AG04450 (cell line): ENCODE measurements at places on chromosomes 7 and 10.

- DNase-seq: no peak
Observed at GRCh38 chr10:73060173-73060572, 36.5 kb downstream of the P4HA1 start.

- no peak for DNase-seq
Observed at GRCh38 chr10:7135188-7135587, 275.6 kb downstream of the SFMBT2 start.

DNA sequence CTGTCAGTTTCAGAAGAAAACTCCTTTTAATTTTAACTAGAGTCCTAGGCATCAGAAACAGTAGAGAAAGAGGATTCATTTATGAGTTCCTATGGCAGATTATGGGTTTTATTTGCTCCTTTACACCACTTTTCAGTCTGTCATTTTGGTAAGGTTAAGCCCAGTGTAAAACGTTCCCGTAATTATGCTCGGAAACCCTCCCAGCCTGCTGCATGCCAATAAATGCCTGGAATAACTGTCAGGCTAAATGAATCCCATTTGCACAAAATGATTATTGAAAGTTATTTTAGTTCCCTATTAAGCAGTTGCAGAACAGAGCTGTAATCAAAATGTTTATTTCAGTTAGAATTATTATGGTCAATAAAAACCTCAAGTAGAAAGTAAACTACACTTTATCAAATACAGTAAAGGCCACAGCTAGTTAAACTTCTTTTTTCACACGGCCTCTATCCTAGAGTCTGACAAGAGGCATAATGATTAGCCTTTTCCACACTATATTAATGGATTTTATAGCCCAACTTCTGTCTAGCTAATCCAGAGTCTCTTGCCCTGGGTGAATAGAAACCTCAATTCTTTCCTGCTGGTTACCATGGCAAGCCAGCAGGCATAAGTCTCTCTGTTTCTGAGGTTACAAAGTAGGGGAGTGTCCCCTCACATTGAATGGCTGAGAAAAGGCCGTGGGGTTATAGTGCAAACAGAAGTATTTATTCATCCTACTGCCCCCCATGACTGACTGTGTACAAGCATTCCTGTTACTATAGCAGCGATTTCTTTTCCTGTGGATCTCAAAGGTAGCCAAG lies 80.8 kb upstream of the NPVF start:
- no peak for DNase-seq

DNA sequence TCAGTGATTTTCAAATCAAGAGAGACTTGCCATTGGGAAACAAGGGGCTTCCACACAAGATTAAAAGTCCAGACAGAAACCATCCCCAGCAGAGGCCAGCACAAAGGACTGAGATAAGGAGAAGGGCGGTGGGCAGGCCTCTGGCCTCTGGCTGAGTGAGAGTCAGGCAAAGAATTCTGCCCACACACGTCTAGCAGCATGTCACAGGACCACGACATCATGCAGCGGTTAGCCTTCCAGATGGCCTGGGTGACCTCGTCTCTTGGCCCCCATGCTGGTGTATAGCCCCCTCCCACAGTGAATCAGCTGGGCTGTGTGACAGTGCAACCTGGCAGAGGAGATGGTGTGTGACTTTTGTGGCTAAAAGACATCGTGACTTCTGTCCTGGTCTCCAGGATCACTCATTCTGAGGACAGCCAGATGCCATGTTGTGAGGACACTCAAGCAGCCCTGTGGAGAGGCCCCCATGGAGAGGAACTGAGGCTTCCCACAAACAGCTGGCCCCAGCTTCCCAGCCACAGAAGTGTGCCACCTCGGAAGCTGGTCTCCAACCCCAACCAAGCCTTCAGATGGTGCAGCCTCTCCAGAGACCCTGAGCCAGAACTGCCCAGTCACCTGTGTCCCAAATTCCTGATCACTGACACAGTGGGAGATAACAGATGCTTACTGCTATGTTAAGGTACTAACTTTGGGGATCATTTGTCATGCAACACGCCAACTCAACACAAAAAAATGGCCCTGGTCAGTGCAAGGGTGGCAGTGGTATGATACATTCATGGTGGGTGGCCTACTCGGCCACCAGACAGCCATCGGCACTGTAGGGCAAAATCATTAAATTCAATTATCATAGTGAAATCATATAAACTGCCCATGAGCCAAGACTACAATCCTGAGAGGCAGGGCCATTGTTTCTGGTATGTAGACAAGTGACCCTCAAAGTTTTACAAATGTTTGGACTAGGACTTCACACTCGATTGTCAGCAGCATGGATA lies 73.2 kb downstream of the TNS3 start:
- no peak for DNase-seq

GRCh38 chr10:43214071-43214955 lies 52.6 kb downstream of the RASGEF1A start:
- DNase-seq: no peak

GRCh38 chr7:2870471-2870931 lies 26.4 kb upstream of the GNA12 start:
- DNase-seq: no peak

- peak; percentile 6 for DNase-seq
Observed at GRCh38 chr10:115417585-115418265, 324.6 kb downstream of the ATRNL1 start.

DNA sequence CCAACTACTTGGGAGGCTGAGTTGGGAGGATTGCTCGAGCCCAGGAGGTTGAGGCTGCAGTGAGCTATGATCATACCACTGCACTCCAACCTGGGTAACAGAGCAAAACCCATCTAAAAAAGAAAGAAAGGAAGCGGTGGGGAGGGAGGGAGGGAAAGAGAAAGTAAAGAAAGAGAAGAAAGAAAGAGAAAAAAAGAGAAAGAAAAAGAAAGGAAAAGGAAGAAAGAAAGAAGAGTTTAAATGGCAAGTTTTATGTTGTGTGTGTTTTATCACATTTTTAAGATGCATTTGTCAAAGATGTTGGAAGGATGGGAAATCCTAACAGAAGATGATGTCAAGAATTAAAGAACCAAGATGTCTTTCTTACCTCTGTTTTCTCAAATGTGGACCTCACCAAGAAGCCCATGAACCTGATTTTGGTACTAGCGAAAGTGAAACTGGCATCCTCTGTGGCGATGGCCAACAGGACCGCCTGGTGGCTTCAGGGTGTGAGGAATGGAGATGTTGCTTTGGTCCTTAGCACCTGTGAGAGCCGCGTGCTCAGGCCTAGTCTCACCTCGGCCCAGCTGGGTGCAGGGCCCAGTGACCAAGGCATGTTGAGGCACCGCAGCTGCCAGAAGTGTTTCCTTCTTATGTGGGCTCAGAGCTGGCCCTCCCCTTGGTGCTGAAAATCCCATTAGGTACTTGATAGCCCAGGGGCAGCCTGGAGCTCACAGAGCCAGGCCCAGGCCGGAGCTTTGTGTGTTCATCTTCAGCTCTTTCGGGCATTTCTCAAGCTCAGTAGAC lies 9.8 kb downstream of the UCMA start:
- DNase-seq: no peak

DNA sequence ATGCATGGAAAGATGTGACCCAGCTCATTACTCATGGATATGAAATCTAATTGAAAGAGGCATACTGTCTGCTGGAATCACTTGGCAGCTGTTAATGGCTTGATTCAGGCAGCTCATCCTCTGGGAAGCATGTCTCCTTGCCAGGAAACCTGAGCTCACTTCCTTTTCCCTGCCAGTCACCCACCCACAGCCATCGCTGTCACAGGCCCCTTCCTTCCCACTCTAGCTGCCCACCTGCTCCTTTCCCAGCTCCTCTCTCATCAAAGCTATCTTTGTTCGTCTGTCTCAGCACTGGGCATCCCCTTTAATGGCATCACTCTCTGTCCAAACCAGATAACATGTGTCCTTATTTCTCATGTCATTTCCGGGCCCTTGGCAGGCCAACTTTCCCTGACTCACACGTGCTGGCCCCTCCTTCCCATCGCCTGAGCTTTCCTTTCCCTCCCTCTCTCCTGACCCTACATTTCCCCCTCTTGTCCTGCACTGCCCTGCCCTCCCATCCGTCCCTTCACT lies 721.9 kb downstream of the TNS3 start:
- DNase-seq: no peak

DNA sequence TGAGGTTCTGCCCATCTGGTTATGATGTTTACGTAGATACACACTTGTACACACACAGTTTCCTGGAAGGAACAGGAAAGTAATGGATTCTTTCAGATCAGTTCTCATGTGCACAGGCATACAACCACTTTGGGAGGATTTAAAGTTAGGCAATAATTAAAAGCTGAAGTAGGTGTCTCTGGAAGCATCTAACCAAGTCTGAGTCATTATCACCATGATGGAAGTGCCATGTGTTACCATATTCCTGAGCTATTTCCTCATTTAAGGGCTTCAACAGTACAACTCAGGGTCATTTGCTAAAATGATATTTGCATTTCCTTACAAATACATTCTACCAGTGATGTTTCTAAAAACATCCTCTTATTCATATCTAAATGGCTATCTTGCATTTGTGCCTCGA lies 41.4 kb upstream of the BET1 start:
- no peak for DNase-seq

GRCh38 chr10:106179430-106179829 lies 985.1 kb downstream of the SORCS1 start:
- no peak for DNase-seq

GRCh38 chr10:24006741-24007140 lies 202.2 kb upstream of the KIAA1217 start:
- no peak for DNase-seq

DNA sequence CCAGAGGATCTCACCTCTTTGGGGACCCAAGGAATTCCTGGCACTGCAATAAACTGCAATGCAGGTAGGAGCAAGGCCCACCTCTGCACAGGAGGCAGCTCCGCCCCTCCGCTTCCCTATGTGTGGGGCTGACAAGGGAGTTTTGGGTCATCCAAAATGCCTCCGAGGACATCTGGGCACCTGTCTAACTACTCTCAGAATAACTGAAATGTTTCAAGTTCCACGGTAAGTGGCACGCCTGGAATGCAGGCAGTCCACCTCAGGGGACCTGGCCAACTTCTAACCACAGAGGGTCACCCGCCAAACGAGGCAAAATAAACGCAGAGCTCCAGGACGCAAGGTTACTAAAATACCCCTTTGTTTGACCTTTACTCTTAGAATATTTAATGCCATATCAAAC lies 102.5 kb downstream of the FGFR2 start:
- no peak for DNase-seq

GRCh38 chr10:63197344-63198092 lies 64.4 kb downstream of the NRBF2 start:
- peak; percentile 80 for DNase-seq

GRCh38 chr7:18866359-18867036 lies 250.9 kb downstream of the TWIST1 start:
- peak; percentile 98 for DNase-seq

- peak; percentile 16 for DNase-seq
Observed at GRCh38 chr7:16114633-16115032, 306.7 kb downstream of the CRPPA start.

- DNase-seq: no peak
Observed at GRCh38 chr7:104296900-104297299, 31.5 kb upstream of the LHFPL3 start.

DNA sequence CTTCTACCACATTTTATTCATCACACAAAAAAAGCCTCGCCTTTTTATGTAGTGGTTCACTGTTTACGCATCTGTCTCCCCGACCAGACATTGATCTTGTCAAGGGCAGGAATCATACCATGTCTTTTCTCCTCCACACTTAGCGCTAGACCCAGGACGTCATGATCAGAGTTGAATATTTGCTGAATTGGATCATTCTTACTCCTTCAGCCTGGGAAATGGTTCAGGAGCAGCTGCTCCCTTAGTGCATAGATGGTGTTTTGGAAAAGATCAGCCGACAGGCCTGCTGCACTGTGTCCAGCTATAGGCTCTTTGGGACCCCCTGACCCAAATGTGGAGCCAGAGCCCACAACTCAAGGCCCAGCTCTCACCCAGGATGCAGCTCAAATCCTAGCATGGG lies 249.1 kb upstream of the TMEM72 start:
- DNase-seq: no peak

DNA sequence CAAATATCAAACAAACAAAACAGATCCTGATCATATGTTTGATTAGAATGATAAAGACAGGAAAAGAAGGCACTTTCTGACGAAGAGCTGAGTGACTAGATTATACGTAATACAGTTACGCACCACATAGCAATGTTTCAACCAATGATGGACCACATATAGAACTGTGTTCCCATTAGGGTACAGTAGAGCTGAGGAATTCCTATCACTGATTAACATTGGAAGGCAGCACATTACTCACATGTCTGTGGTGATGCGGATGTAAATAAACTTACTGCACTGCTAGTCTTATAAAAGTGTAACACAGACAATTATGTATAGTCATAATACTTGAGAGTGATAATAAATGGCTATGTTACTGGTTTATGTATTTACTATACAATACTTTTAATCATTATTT lies 98.3 kb downstream of the PTN start:
- DNase-seq: no peak

GRCh38 chr10:4663162-4663992 lies 162.6 kb upstream of the AKR1E2 start:
- DNase-seq: peak; percentile 96

DNA sequence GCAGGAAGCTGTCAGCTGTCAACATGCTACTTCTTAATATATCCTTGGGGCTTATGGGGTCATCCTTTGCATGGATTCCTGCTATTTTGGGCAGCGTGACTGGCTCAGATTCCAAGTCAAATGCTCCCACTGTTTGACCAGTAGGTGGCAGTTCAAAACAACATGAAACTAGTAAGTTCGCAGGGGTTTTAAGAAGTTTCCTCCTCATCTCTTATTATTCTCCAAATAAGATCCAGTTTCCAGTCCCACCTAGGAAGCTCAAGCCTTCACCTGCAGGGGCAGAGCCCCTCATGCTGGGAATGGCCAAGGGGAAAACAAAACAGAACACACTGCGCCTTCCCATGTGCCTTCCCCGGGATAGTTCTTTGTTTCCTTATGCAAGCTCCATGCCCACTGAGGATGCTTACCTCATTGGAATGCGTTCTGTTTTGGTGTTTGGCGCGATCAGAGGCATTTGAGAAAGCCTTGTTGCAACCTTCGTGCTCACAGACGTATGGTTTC lies 259.8 kb downstream of the GLI3 start:
- DNase-seq: no peak

- DNase-seq: no peak
Observed at GRCh38 chr10:71622154-71622526, 97.4 kb downstream of the C10orf105 start.

DNA sequence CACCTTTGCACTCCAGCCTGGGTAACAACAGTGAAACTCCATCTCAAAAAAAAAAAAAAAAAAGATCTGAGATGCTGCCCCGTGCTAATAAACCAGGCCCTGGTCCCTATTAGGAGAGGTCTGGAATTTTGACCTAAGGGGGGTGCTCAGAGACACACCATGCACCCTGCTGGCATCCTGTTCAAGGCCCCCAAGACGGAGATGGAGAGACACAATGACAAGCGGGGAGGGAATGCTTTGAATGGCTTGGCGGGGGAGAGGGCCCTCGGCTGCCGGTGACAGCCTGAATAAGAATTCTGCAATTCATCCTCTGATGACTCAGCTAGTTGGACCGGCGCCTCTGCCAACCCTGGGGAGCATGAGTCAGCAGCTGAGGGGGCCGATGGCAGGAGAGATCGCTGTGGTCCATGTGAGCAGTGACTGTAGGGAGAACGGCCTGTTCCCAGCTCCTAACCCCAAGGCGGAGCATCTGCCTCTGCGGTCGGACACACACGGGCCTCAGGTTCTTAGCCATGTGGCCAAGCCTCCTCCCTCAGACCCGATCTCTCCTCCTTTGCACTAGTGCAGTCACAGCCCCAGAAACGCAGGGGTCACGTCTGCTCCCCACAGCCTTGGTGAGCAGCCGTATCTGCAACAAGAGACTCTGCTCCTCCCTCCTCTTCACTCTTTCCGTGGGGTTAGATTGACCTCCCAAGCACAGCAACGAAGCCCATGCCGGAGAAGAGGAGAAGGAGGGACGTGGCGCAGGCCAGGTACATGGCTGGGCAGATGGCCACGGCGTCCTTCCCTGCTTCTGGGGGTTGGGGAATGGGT lies 14.9 kb downstream of the TRIM56 start:
- peak; percentile 97 for DNase-seq
